ENCODE measurements at places on chromosomes 2 and 18. TPM values are rescaled to one million over a fixed set of nuclear protein-coding genes. Genes with fewer than 3 reads are reported as not detected.

DNA sequence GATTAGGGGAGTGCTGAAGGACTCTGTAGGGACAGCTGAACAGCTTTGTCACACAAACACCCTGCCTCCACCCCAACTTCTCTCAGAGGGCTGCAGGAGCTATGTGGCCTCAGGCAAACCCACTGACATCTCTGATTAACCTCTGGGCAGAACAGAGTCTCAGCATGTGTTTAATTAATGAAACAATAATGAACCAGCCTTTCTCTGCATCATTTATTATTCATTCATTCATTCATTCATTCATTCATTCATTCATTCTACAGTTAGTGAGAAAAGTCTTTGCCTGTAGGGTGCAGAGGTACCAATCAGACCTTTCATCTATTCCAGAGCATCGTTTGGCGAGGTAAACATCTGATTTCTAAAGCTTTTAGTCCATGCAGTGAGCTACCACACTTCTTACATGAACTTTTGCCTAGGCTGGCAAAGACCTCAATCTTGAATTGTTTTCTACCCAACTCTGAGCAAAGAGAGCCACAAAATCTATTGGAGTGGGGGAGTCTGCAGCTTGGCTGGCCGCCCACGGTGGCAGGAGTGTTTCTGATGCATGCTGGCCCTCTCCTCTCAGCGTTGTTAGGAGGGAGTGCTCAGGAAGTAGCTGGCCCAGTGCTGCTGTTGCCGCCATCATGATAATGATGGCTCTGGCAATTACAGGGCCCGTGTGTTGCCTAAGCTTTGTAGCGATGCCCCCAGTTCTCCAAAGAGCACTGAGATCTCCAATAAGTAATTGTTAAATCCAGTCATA is 198.9 kb downstream of the SMAD7 start:
- no peak for DNase-seq

GRCh38 chr18:25650201-25650941 is 298.4 kb upstream of the ZNF521 start:
- peak; percentile 94 for DNase-seq

Gene IL36B
- total RNA-seq = not detected

- peak; percentile 99 for DNase-seq
These were observed at the start of gene TRIP12 for GRCh38 chr2:229921892-229922448. TRIP12 (minus strand) TSS chr2:229922009; CDS start chr2:229880079, 41,930 bp downstream.

DNA sequence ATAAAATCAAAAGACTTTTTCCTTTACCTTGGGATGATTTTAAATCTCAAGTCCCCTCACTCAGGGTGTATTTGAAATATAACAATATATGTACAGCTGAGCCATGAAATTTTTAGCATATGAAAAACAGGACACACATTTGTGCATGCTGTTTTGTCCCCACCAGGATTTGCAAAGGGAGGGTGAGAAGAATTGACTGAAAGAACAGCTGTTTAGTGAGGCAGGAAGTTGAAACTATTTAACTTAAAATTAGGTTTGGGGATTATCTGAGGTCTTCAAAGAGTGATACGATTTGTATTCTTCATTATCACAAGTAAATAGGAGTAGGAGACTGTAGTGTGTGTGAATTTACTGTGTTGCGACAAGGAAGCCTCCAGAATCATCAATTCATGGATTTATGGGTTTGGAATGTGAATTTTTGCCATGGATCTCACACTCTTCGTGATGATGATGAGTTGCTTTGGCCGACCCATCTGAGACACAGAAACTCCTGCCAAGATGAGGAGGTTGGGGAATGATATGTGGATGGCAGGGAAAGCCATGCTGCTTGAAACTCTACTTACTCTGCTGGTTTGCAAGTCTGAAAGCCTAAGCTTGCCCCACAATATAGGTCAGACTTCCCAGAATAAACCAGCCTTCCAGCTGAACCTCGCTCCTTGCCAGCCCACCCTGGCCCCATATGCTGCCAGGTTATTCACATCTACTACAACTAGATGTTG is 31.0 kb upstream of the SPATS2L start:
- no peak for DNase-seq

All from fibroblast of villous mesenchyme (primary cell).